RPMI7951 (cell line): ENCODE measurements at places on chromosomes 6 and 20.
A peak's percentile ranks its signal among the peaks of the same experiment; 100 is the strongest.

DNA sequence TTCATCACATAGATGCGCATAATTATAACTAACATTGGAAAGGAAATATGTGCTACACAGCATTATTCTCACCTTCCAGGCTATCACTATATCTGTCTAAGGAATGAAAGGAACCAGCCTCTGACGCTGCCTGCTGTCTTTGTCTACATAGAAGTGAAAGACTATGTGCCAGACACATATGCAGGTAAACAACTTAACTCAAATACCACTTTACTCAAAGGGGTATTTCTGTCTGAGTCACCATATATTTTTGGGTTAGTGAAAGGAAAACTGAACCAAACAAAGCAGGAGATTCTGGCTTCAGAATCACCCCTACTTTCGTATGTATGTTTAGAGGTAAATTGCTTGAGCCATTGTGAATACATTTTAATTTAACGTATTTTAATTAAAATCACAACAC is 328.6 kb upstream of the PLCB4 start:
- DNase-seq: no peak

DNA sequence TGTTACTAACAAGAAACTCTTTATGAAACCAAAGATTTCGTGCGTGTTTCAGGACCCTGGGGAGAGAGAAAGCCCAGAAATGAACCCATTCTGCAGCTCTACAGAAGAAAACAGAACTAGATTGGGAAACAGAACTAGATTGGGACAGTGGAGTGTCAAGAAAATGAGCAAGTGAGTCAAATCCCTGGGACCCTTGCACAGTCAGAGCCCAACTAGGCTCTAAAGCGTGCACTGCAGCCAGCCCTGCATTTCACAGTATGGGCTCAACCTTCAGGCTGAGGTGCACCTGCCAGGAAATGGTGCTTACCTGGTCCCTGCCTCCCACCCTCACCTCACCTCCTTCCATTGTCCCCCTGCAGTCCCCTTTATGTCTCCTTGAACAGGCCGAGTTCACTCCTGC is 39.7 kb downstream of the BFSP1 start:
- no peak for DNase-seq

- DNase-seq: no peak
Observed at GRCh38 chr6:53796791-53797190, 2.0 kb downstream of the LRRC1 start.

DNA sequence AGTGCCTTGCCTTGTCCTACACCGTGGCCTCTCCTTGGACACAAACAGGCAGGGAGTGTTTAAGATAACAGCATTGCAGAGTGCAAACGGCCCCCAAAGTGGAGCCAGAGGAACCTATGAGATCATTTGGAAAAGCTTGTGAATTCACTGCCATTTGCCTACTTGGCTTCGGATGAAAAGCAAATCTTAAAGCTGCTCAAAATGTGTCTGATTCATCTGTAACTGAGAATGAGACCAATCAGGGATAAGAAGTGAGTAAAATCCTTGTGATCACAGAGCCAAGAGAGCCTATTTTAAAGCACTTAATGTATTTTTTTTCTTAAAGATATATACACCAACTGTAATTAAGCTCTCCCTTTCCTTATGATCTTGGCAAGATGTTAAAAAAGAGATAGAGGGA is 65.7 kb upstream of the BACH2 start:
- peak; percentile 38 for DNase-seq

- peak; percentile 78 for DNase-seq
Observed at GRCh38 chr20:61556111-61556510, 304.1 kb downstream of the CDH4 start.

- DNase-seq: no peak
Observed at GRCh38 chr6:108851756-108852155, 3.5 kb downstream of the ARMC2 start.
